ENCODE measurements at places on chromosomes 13 and 19. TPM values are rescaled to one million over a fixed set of nuclear protein-coding genes. Genes with fewer than 3 reads are reported as not detected.

The ZNF99 gene
- under 0.01 TPM for total RNA-seq

The TBXA2R gene
- not detected for total RNA-seq

The CCNA1 gene
- total RNA-seq, result 15.9 TPM

The OSCAR gene
- 0.80 TPM for total RNA-seq

The SLC6A16 gene
- total RNA-seq, result not detected

The GNA15 gene
- total RNA-seq, result 28.7 TPM

The ATP1A3 gene
- not detected for total RNA-seq

The METTL21C gene
- total RNA-seq, result not detected

The ZNF865 gene
- 1.5 TPM for total RNA-seq

The FFAR2 gene
- total RNA-seq, result not detected

The TLE6 gene
- total RNA-seq, result 0.33 TPM

The AMER2 gene
- total RNA-seq, result not detected

The CGB3 gene
- total RNA-seq, result not detected

The SHISA2 gene
- 0.31 TPM for total RNA-seq

Data from mammary epithelial cell (primary cell).